Transverse colon (tissue), 4 donors: ENCODE measurements at places on chromosomes 4 and X.

DNA sequence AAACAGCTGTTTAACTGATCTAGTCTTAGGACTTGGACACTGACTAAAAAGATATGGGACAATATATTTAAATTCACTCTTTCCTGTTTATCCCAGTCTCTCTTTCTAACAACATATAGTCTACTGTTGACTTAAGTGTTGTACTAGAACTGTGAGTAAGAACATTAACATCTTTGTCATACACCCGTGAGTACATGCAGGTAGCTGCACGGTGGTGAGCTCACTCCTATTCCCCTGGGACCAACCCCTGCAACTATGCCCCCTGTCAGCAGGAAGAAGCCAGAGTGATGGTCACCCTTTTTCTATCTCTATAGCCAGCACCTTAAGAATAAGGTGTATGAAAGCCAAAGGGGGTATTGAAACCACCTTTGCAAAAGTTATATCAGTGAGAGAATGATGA, 17.6 kb downstream of the TBL1X start:
- DNase-seq = no peak

- no peak for DNase-seq
Observed at GRCh38 chr4:72577211-72577610, 8.2 kb upstream of the ADAMTS3 start.

DNA sequence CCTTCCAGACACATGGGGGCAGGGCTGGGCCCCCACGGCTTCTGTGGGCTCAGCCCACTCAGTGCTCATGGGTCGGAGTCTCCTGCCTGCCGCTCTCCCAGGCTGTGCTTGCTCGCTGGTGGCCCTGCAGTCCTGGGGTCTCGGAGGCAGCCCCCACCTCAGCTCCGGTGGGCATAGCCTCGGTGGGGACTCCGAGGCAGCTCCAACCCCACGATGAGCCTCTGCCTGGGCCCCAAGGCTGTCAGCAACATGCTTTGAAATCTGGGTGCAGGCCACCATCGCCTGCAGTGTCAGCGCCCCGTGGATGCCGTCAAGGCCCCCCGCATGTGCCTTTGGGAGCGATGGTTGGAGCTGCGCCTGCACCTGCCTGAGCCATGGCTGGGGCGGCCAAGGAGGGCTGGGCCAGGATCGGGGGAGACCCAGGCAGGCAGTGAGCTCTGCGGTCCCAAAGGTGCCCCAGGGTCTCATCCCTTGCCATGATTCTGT, 30.2 kb upstream of the SPON2 start:
- DNase-seq = peak; percentile 8

GRCh38 chr4:7705593-7705992, 234.1 kb downstream of the AFAP1 start:
- DNase-seq = no peak

GRCh38 chrX:63250253-63250868, 100.8 kb downstream of the SPIN4 start:
- DNase-seq = peak; percentile 17

GRCh38 chr4:119656342-119656741, 27.7 kb upstream of the PDE5A start:
- DNase-seq = no peak

DNA sequence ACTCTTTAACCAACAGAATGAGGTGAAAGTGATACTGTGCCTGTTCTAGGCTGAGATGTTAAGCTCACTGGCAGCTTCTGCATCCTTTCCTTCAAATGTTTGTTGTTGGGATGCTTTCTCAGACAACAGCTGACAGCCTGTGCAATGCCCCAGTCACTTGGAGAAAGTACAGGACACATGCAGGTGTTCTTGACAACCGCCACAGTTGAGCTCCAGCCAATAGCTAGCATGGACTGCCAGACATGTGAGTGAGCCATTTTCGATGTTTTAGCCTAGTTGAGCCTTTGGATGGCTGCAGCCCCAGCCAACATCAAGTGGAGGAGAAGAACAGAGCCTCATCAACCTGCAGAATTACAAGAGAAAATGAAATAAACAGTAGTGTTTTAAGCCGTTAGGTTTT, 94.1 kb upstream of the PPP3CA start:
- DNase-seq = no peak

- no peak for DNase-seq
Observed at GRCh38 chr4:129583868-129584267, 487.9 kb downstream of the C4orf33 start.

GRCh38 chr4:188551156-188551555, 411.9 kb downstream of the TRIML1 start:
- no peak for DNase-seq

GRCh38 chr4:177937041-177937440, 494.8 kb upstream of the AGA start:
- no peak for DNase-seq

GRCh38 chr4:104490770-104491480, 3.8 kb downstream of the CXXC4 start:
- DNase-seq = peak; percentile 74

GRCh38 chr4:74537459-74537858, 92.5 kb downstream of the AREG start:
- DNase-seq = no peak

DNA sequence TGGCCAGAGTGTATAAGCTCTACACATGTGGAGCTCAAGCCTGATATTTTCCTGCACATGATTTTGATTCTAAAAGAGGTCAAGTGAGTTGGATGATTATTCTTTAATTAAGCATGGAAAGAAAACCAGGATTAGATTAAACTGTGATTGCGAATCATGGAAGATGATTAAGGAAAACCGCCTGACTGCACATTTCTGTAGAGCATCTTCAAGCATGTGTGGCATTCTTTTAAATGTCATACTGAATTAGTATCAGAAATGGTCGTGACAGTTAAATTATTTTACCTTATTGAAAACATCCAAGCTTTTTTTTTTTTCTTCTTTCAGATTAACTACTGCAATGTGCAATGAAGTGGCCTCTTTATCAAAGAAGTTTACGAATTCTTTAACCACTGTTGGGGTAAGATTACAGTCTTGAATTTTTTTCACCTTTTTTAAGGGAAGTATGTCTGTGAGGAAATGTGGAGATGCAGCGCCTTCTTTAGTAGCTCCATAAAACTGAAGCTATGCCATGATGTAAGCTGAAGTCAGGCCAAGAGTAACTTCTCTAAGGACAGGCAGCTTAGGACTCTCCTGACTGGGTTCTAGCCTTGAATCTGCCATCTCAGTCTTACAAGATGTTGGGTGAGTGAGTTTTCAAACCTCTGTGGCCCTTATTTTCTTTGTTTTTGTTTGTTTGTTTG, 67.9 kb downstream of the FAM114A1 start:
- DNase-seq = no peak

GRCh38 chr4:13432453-13432852, 51.7 kb downstream of the RAB28 start:
- DNase-seq = no peak

GRCh38 chr4:130214268-130214667, 1118.3 kb downstream of the C4orf33 start:
- DNase-seq = no peak

DNA sequence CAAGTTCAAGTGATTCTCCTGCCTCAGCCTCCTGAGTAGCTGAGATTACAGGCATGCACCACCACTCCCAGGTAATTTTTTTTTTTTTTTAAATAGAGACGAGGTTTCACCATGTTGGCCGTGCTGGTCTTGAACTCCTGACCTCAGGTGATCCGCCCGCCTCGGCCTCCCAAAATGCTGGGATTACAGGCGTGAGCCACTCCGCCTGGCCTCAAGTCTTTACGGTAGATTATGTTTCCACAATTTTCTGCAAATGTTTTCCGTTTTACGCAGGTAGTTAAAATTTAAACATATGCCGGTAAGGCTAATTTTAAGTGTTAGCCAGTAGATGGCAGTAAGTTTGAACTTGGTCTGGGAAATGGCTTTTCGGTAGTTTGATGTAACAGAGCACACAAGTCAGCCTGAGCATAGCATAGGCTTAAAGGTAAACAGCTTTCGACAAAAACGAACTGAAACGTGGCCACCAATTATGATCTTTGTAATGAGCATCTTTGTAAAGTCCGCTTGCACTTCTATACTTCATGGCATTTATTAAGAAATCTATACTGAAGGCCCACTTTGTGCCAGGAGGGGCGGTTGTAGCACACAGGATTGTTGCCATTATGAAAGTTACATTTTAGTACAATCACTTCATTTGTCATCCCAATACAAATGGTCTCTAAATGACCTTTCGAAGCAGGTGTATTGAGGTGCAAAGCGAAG, 31.1 kb downstream of the CCKAR start:
- no peak for DNase-seq

DNA sequence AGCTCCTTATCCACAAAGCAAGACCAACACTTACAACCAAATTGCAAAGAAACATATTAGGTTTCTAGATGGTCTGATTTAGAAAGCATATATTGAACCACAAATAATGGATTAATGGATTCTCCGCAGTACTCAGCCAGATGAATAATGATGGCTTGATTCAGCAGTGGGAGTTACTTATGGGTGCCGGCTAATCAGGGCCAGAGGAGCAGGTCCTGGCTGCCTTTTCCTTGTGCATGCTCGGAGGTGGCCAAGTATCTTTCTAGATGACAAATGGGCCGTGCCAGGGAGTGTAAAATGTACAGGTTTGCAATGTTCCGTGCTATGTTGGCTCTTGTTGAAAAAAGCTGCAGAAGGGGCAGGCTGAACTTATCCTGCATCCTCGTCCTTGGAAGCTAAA, 70.2 kb downstream of the VCX3A start:
- no peak for DNase-seq

GRCh38 chr4:26141911-26142638, 178.7 kb upstream of the RBPJ start:
- peak; percentile 54 for DNase-seq
